ENCODE measurements at places on chromosomes 5 and 9. TPM values are rescaled to one million over a fixed set of nuclear protein-coding genes. Genes with fewer than 3 reads are reported as not detected.

GRCh38 chr5:150143350-150144245 lies 12.0 kb downstream of the PDGFRB start:
- DNase-seq = no peak

DNA sequence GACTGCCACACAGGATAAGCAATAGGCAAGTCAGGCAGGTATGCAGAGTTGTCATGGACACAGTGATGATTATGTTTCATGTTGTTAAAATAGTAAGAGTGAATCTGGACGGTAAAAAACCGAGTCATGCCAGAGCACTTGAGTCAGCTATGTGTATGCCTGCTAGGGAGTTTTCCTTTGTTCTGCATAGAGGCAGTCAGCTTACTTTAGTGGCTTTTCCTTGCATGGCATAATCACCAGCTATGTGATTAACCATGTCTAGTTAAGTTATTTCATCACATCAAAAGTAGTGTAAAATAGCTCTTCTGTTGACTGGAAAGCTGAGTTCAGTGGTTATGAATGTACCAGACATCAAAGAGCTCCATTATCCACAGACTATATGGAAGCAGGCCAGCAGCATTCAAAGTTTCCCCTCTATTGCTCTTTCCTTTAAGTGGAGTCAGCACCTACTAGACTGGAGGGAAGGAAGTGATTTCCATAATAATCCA lies 989.8 kb downstream of the TLE1 start:
- no peak for DNase-seq

DNA sequence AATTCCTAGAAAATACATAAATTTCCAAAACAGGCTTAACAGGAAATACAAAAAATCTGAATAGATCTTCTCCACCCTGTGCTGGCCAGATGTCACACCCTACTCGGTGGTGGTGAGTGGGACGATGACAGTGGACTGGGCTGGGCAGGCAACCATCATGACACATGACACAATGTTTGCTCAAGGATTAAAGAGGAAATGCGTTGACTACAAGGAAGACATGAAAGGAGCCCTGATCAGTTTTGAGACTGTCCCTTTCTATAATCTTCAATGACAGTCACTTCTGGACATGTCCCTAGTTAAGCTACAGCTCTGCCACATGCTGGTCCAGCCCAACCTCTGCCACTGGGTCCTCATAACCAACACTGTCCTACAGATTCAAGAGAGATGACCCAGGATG lies 99.8 kb downstream of the ZDHHC21 start:
- no peak for DNase-seq

DNA sequence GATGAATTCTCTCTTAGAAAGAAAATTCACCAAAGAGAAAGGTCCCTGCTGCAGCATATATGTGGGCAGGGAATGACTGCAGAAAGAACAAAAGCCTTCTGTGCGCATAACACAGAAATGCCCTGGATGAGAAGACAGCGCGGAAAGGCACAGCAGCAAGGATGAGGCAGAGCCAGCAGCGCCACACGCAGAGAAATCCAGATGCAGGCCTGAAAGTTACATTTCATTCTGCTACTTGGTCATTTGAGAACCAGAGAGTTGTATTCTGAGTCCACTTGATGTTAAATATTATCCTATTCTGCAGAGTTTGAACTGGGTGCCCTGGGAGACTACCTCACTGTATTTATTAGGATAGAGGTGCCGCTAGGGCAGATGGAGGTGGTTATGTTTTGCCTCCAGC lies 68.5 kb downstream of the GLDC start:
- DNase-seq = no peak

DNA sequence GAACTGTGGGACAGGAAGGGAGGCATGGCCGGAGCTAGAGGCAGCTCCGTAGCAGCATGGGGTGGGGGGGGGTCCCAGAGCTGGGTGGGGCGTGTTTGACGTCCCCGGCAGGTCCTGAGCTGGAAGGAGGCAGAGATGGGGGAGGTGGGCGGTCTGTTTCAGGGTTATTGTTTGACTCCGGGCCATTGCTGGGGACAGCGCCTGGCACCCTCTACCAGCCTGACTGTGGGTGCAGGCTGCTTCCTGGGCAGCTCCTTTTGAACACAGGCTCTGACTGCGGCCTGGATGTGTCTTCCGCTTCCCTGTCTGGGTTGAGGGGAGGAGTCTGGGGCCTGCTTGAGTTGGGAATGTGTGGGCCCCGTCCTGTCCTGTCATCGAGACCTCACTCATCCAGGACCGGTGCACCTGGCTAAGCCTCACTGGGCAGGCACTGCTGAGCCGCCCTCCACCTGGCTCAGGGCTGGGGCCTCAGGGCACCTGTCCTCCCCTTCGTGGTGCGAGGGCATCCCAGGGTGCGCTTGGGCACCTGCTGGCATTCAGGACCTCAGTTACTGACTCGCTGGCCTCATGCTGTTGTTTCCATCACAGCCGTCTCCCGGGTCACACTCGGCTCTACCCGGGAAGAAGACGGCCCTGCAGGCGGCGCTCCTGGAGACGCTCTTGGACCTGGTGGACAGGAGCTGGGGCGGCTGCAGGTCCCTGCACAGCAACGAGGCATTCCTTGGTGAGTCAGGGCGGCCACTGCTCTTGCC lies 26.5 kb downstream of the CEP72 start:
- no peak for DNase-seq

DNA sequence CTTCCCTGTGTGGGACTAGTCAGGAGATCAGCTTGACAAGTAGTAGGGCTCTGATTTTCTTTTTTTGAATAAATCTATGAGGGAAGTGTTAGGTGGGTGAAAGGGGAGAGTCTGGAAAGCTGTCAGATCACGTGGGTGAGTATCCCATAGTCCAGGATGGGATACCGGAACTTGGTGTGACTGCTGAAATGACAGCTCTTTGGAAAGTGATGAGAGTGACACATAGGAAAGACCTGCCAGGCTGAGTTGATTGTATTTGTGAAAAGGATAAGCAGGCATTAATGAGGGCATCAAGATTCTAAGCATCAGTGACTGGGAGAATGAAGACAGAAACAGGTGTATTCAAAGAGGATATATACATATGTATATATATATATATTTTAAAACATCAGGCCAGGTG lies 35.6 kb downstream of the ACTBL2 start:
- no peak for DNase-seq

DNA sequence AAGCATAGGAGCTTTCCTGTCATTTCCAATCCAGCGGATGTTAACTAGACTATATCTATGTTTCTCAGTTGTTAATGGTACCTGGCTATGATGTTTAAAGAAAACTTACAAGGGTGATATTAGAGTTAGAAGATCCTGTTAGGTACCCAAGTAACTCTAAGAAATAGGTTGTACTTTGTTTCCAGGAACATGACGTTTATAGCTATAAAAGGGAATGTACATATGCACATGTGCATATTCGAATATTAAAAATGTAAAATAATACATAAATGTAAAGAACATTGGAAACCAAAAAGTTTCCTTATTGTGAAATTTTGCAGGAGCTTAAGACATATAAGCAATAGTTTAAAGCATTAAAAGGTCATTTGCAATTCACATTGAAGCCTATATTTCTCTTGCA lies 247.7 kb upstream of the EDIL3 start:
- no peak for DNase-seq

DNA sequence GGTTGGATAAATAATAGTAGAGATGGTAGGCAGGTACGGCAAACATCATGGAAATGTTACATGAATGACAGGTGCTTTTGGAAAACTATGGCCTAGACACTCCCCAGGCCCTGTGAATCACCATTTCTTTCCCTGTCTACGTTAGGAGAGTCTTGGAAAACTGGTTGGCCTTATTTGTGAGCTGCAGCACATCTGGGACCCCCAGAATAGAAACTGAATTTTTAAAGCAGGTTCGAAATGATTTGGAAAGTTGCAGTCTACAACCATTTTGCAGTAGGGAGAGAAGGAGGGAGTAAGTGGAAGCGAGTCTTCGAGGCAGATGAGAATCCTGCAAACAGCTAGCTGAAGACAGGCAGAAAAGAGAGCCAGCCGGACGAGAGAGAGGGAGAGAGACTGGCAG lies 13.0 kb downstream of the C1QTNF2 start:
- DNase-seq = no peak

DNA sequence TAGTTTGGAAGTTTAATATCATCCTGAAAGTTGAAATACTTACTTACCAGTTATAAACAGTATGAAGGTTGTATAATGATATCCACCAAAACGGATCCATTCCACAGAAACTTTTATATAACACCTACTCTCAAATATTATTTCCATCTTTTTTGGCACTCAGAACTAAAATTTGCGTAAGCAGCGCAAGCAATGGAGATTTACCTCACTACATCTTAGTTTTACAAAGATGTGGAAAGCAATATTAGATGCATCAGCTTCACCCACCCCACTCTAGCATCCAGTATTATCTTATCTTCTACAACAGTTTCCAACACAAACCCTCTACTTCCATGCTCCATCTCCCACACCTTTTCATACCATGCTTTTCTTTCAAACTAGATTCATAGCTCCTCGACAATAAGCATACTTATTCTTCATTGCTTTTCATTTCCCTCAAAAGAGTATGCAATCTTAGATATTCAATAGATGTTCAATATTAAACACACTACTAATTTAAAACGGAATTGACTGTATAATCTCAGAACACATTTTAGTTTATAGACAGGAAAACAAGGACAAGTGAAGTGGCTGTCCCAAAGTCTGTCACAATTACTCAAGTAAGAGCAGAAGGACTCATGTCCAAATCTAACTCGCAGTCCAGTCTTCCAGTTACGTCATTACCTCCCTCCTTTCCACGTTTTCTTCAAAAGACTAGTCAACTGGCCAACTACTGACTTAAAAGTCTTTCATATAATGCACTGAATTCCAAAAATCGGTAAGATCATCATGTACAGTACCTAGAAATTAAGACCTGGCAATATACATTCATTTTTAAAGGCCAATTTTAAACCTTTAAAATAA lies 2.2 kb downstream of the PPP2CA start:
- DNase-seq = no peak

DNA sequence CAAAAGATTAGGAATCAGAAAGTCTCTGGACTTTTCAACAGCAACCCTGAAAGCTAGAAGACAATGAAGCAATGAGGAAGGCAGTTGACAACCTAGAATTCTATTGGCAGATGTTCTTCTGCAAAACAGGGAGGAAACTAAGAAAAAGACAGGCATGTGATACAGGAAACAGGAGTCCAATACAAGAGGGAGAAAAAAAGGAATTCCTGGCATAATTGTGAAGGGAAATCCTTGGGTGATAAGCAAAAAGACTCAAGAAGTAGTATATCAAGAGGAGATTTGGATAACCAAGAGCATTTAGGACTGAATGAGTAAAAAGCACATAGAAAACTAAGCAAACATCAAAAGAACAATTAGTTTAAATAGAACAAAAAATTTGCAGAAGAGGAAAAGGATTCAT lies 58.6 kb downstream of the LPAR1 start:
- DNase-seq = no peak

DNA sequence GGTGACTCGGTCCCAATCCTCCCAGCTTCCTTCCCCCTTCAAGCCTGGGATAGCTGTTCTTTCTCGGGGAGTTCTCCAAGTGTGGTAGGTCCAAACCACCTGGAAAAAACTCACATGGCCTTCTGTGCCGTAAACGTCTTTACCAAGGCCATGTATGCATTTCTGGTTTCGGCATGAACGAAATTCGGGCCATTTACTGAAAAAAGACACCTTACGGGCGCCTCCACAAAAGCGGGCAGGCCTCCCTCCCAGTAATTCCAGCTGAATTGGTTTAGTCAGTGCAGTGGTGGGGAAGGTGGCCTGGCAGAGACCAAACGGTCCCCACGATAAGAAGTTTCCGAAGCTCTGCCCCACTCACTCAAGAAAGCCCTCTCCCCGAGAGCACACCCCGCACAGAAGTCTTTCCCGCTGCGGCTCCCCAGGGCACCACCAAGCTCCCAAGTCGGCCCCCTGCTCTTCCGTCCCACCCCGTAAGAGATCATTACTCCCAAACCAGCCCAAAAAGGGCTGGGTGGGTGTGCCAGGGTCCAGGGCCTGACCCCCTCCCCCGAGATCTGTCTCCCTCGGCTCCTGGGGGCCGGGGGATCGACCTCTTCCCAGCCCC lies 86.3 kb upstream of the MELK start:
- DNase-seq = no peak

DNA sequence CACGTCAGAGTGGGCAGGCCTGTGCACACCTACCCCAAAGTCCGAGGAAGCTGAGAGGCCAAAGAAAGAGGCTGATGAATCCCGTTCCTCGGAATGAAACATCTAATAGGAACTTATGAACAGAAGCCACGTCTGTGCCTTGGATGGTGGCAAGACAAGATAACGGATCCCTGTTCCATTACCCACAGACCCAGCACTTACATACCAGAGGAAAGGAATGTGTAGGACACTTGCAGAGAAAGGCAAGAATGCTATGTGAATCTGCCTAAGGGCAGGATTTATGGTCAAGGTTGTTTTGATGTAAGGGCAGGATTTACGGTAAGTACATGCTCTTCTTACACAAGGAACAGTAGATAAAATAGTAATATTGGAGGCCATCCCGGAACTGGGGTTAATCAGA lies 93.2 kb downstream of the WDR41 start:
- no peak for DNase-seq

DNA sequence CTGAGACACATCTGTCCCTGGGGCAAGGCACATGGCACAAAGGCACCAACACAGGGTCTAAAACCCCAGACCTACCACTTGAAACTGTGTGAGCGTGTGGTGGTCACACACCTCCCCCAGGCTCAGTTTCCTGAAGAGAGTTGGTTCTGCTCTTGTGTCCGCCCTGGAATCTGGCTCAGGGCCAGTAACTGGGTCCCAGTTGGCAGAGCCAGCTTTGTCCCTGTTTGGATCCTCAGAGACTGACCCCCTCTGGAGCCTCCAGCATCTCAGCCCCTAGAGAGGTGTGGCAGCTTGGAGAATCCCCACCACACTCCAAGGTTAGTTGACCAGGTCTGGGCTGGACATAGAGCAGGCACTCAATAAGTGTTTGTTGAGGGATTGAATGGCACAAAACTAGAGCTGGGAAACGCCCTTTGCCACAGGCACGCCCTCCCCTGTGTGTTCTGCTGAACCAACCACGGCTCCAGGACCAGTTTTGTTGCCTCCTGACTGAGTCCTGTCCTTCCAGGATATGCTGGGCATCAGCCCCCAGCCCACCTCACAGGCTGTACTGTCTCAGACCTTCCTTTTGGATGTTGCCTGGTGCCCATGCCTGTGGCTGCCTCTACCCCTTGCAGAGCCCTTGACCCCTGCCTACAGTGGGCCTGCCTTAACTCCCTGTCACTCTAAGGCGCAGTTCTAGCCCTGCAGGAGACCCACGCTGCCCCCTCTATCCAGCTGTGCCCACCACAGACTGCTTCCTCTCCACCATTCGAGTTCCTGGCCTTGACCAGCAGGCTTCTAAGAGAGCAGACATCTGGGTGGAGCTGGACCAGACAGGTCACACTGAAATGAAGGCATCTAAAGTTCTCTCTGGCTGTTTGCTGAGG lies 3.8 kb upstream of the PDLIM4 start:
- no peak for DNase-seq

DNA sequence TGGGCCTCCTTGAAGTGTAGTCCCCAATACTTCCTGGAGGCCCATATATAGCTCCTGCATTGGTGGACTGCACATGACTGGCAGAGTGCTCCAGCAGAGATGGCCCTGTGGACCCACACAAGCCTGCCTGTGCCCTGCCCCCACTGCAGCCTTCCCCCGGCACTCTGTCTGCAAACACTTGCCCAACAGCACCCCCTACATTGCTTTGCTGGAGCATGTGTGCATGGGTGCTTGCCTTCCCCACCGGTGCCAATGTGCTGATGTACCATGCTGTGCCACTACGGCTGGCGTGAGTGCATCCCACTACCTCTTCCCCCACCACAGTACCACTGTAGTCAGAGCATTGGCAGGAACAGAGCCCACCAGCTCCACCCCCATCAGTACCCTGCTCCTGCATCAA lies 563.6 kb upstream of the CTNND2 start:
- no peak for DNase-seq

GARIN3 gene
- total RNA-seq = 0.22 TPM

TMOD1 gene
- total RNA-seq = 1.2 TPM

PCDHGB4 gene
- 0.08 TPM for total RNA-seq

CIZ1 gene
- total RNA-seq = 128 TPM

GMCL2 gene
- total RNA-seq = not detected

ENHO gene
- total RNA-seq = not detected

Data from activated T-cell treated with anti-CD3 and anti-CD28 coated beads, Interleukin-2, amount 50 U/mL, for 4 hours (primary cell).